Activated naive CD4-positive, alpha-beta T cell treated with anti-CD3 and anti-CD28 coated beads, Interleukin-2, amount 50 U/mL, for 72 hours (primary cell): ENCODE measurements at places on chromosomes 7 and 10. TPM values are rescaled to one million over a fixed set of nuclear protein-coding genes. Genes with fewer than 3 reads are reported as not detected.

DNA sequence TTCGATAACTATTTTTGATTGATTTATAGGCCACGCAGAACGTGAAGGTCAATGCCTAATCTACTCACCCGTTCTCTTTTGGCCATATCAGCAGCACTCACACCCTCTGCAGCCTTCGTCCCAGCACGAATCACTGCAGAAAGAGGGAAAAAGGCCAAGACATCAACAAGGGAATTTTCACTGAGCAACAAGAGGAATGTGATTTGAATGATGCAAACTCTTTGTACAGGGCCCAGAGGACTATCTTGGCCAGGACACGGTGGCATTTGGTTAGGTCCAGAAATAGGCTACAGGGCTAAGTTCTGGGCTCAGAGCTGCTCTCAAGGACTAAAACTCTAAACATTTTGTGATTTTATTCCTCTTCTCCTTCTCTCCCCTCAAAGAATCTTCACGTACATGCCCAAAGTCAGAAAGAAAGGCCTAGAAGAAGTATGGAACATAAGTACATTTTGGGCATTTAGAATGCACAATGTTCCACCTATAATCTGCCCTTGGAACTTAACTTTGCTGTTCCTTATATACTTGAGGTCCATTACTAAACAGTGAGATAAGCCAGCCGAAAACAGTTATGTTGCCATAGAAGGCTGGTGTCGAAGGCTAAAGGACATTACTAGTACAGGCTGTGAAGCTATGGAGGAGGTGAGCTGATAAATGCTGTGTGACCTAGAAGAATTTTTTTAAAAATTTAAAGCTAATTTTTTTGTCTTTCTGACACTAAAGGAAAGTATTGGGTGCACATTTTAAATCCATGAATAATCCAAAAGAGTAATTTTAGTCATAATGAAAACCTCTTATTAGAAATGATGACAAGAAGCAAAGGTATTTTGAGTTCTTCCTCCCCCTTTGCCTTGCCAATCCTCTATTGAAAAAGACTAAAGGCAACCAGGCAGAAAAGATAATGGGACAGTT, 20.0 kb downstream of the RBM28 start:
- DNase-seq, result no peak

GRCh38 chr7:85664341-85664740, 477.5 kb upstream of the SEMA3D start:
- no peak for DNase-seq

DNA sequence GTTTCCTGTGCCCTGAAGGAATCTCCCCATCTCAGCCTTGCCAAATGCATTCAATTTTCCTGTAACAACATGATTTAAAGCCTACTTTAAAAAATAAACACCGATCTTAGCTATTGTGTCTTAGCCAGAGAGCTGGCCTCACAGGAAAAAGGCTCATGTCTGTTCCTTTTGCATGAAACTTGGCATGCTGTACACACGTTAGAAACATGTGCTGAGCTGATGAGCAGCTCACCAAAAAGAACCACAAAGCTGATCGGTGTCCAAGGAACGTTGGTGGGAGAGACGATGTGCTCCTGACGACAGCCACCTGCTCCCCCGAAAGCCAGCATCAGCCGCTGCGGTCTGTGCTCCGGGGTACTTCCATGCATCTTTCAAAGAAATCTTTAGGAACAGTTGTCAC, 135.9 kb downstream of the ADARB2 start:
- no peak for DNase-seq

DNA sequence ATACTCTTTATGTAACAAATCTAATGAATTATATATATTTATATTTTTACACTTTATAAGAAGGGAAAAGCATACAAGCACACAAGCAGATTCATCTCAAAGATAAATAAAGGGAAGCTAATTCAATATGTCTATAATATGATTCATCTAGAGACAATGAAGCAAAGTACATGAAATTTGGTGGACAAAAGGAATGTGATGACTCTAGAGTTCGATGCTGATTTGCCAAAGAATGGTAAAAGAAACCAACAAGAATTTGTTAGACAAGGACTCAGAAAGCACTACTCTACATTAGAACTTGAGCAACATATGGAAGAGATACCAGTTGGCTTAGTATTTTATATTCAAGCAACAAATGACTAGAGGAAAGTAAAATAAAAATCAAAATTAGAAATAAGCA, 536.5 kb upstream of the TEX47 start:
- DNase-seq, result no peak

- DNase-seq, result no peak
Observed at GRCh38 chr7:92621561-92622023, 31.4 kb upstream of the FAM133B start.

- DNase-seq, result no peak
Observed at GRCh38 chr10:1706711-1707110, 30.6 kb downstream of the ADARB2 start.

GRCh38 chr10:68829521-68829920, 2.2 kb downstream of the STOX1 start:
- DNase-seq, result no peak

CEP55 gene
- total RNA-seq, result 61.3 TPM

NME8 gene
- total RNA-seq, result not detected

- no peak for DNase-seq
Observed at GRCh38 chr7:27970350-27970749, 210.2 kb downstream of the JAZF1 start.

FAM107B gene
- 188 TPM for total RNA-seq

CUBN gene
- 1.1 TPM for total RNA-seq

- DNase-seq, result no peak
Observed at GRCh38 chr10:31508882-31509281, 189.9 kb downstream of the ZEB1 start.

IL6 gene
- not detected for total RNA-seq

DNA sequence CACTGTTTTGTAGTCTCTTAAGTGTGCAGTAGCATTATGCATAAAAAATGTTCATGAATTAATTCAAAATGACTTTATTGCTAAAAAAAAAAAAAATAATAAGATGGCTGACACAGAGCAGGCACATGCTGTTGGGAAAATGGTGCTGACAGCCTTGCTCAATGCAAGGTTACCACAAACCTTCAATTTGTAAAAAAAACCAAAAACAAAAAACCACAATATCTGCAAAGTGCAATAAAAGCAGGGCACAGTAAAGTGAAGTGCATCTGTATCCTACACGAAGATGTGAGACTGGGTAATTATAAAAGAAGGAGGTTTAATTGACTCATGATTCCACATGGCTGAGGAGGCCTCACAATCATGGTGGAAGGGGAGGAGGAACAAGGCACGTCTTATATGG, 185.8 kb downstream of the USP6NL start:
- DNase-seq, result peak; percentile 20

DNA sequence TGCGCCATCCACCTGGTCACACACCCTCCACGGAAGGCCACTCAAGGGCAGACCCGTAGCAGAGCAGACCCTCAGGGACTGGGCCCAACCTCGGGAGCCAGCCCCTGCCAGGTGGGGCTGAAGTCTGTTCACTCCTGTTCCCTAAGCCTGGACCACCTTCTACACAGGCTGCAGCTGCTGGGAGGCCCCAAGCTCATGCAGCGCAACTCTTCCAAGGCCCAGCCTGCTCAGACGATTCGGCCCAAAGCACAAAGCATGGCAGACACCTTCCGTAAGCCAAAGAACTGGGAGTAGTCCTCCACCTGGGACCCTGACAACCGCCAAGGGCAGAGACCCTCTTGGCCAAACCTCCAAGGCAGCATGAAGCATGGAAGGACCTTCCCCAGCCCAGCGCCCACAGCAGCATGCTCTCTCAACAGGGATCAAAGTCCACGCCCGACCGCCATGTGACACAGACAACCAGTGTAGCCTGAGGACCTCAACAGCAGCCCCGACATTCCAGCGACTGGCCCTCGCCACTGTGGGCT, 11.5 kb downstream of the SHH start:
- DNase-seq, result no peak

- DNase-seq, result no peak
Observed at GRCh38 chr7:27167916-27168264, 2.6 kb upstream of the HOXA9 start.

DNA sequence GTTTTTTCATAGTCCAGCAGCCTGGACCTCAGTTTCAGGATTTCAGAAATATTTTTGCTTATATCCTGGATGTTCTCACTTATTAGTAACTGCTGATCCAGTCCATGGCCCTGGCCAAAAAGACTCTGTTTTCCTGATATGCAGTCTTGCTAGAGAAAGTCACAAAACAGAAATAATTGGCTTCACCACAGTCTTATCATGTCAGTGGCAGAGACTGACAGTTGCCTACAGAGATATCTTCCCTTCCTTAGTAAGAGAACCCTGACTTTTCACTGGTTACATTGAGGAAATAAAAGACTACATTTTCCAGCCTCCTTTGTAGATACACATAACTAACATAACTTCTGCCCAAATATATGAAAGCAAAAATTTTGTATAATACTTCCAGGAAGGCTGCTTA, 56.6 kb downstream of the AHR start:
- DNase-seq, result no peak

ASAH2 gene
- 2.2 TPM for total RNA-seq

DNA sequence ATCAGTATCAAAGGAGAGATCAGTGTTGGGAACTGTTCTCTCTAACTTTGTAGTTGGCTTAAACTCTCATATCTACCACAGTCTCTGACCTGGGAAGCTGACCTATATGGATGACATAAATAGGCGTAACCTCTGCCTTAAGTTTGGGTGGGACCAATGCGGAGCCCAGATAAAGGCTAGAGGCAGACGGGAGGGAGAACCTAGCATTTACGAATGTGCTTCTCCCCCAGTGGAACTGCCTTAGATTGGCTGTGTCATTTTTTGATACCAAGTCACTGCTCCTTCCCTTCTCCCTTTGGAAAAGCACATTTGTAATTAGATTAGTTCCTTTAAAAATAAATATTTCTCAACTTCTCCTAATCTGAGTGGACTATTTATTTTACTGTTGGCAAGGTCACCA, 23.7 kb upstream of the LRRN3 start:
- no peak for DNase-seq

CTTNBP2 gene
- not detected for total RNA-seq

DNA sequence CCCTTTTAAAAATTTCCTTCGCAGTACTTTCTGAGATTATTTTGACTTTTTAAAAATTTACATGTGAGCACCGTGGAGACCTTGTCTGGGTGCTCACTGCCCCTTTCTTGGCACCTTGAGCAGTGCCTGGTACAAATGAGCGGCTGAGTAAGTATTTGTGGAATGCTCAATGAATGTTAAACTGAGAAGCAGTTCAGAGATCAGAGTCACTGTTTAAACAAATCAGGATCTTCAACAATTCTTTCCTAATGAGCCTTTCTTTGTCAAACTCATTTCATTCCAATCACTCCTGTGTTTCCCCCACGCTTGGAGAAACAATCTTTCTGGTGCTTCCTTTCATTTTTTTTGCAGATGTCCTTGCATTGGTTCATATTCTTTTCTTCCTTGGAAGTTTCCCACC, 611.3 kb upstream of the GALNT17 start:
- no peak for DNase-seq

- DNase-seq, result no peak
Observed at GRCh38 chr10:49099046-49099445, 16.3 kb downstream of the VSTM4 start.

- no peak for DNase-seq
Observed at GRCh38 chr10:118742032-118742431, 12.7 kb downstream of the CACUL1 start.

MALRD1 gene
- total RNA-seq, result not detected

DNA sequence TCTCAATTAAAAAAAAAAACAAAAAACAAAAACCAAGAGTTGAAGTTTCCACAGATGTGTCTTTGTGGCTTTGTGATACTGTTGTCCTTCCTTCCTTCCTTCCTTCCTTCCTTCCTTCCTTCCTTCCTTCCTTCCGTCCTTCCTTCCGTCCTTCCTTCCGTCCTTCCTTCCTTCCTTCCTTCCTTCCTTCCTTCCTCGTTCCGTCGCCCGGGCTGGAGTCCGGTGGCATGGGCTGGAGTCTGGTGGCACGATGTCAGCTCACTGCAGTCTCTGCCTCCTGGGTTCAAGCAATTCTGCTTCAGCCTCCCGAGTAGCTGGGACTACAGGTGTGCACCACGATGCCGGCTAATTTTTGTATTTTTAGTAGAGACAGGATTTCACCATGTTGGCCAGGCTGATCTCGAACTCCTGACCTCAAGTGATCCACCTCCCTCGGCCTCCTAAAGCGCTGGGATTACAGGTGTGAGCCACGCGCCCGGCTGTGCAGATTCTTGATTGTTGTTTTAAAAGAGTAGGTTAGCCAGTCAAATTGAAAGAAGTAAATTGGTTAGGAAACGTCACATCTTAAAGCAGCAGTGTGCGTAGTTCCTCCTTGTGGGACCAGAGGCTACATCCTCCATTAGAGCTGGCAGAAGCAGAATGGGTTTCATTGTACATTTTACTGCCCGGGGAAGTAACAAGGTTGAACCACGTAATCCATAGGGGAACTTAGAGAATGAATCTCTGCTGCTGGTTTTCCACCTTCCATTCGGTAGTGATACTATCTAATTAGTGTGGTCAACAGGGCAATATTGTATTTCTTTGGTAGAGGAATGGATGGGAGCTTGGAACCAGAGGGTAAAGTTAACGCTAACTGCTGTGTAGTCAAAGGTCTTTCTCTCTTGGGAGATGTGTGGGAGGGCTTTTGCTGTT, 20.6 kb downstream of the DNAJB6 start:
- no peak for DNase-seq

SPDYE1 gene
- total RNA-seq, result not detected

PNLIP gene
- total RNA-seq, result not detected

RPS24 gene
- total RNA-seq, result 1,956 TPM

TAS2R4 gene
- total RNA-seq, result 0.96 TPM

- DNase-seq, result no peak
Observed at GRCh38 chr10:88415533-88416130, 167.5 kb downstream of the RNLS start.

- DNase-seq, result no peak
Observed at GRCh38 chr7:155129789-155130188, 59.7 kb downstream of the HTR5A start.

OR2A12 gene
- not detected for total RNA-seq

DNA sequence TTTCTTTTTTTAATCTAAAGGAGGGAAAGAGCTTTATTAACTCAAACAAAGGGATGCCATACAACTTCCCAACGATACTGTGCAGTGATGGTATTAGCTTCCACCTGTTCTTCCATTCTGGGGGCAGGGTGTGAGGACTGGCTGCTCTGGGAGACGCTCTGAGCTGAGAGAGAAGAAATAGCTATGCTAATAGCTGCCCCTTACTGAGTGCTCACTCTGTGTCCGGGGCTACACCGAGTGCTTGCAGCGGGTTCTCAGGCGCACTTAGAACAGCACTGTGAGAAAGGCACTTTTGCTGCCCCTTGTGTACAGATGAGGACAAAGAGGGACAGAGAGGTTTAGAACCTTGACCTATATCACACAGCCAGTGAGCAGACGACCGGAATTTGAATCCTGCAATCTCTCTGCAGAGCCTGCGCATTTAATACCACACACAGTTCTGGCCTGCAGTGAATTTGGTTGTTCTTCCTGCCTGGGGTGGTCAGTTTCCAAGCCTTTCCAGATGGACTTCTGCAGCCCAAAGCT, 142.2 kb downstream of the PLPP4 start:
- DNase-seq, result no peak
